Hair follicle dermal papilla cell (primary cell): ENCODE measurements at places on chromosomes 12 and 14. TPM values are rescaled to one million over a fixed set of nuclear protein-coding genes. Genes with fewer than 3 reads are reported as not detected.

The IGF1 gene
- total RNA-seq = 0.12 and 0.81 TPM in 2 replicates

The SYNDIG1L gene
- not detected in 2 replicates for total RNA-seq

The RNASE2 gene
- not detected in 2 replicates for total RNA-seq

The ENTPD5 gene
- 9.4 and 11.0 TPM in 2 replicates for total RNA-seq

The ZNF385A gene
- 1.3 and 3.4 TPM in 2 replicates for total RNA-seq

The HOXC11 gene
- not detected in 2 replicates for total RNA-seq
